ENCODE measurements at places on chromosomes 6 and 20.

DNA sequence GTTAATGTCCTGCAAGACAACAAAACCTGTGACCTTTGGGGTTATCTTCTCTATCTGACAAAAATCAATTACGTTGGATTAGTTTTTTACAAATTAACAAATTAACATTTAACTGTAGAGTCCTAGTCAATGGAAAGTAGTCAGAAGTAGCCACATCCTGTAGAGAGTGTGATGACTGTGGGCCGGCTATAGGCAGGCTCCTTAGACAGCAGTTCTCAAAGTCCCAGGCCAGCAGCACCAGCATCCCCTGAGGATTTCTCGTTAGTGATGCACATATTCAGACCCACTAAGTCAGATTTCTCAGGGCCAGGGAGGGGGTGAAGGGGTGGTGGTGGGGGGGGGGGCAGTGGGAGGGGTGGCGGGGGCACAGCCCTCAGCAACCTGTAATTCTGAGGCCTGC lies 37.2 kb downstream of the ZNF341 start:
- DNase-seq: no peak

DNA sequence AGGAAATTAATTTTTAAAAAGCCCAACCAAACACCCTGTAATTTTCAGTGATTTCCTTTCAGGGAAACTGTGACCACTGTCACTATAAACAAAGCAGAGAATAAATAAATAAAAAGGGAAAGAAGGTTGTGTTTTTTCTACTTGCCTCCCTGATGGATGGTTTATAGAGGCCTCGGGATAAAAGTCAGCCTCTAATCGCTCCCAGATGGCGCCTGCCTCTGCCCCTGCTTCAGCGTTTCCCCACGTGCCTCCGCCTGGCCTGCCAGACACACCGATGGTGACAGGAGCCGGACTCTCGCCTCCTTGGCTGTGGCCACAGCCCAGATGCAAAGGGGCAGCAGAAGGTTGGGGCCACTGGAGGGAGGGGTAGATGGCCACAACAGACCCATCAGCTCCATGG lies 327.7 kb downstream of the CDC5L start:
- DNase-seq: no peak

GRCh38 chr6:166877906-166878305 lies 78.4 kb downstream of the RNASET2 start:
- no peak for DNase-seq

DNA sequence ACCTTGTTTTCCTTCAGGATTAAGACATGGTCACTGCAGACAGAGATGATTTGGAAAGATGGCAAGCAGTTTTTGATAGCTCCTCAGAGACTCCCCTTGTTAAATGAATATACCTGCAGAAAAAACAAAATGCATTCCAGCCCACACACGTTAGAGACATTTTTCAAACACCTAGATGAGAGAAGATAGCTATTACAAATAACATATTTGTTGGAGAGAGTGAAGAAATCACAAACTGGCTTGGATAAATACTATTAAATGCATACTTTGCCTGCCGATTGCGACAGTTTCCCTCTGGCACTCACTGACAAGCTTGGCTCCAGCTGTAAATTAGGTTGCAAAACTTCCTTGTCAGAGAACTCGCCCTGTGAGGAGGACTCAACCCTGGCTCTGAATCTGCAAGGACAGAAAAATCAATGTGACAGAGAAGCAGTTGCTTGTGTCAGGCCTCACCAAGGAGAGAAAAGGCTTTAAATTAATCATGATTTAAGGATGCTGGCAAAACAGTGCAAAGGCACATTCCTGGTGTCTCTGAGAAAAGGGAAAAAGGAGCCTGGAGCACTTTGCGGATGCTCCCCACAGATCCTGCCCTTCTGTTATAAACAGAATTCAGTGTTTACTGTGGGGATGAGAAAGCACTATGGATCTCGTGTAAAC lies 423.7 kb upstream of the MARCKS start:
- peak; percentile 45 for DNase-seq

DNA sequence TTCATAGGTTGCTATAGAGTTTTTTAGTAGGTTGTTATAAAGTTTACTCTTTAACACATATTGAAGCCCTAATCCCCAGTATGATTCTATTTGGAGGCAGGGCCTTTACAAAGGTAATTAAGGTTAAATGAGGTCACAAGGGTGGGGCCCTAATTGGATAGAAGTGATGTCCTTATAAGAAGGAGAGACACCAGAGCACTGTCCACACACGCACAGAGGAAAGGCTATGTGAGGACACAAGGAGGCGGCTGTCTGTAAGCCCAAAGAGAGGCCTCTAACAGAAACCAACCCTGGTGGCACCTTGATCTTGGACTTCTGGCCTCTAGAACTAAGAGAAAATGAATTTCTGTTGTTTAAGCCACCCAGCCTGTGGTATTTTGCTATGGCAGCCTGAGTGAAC lies 98.5 kb downstream of the GJA10 start:
- DNase-seq: no peak

- no peak for DNase-seq
Observed at GRCh38 chr20:34047917-34048316, 54.2 kb downstream of the RALY start.

DNA sequence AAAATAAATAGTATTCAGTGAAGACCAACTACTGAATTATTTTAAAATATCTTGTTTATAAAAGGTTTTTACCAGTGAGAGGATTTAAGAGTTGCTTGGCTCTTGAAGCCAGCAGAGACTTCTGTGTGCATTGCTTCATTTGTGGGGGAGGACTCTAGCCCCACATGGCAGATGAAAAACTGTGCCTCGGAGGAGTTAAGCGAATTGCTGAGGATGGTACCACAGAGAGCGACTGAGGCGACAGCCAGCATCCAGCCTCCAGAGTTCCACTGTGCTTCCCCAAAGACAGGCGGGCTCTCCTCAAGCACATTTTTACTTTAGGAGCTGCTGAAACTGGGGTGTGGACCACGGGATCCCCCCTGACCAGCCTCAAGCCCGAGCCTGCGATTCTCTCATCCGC lies 80.7 kb downstream of the THBS2 start:
- no peak for DNase-seq

DNA sequence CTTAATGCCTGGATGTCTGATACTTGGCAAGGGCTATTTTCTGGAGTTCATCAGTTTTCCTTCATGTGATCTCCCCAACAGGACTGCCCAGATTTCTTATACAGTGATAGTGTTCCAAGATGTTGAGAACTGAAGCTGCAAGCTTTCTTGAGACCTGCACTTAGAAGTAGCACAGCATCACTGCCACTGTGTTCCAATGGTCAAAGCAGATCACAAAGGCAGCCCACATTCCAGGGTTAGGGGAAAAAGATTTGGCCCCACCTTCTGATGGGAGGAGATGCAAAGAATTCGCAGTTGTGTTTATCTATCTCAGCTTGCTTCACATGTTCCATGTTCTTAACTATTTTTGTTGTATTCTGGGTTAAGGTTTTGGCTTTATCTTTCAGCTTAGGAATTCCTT lies 78.2 kb downstream of the GPX5 start:
- no peak for DNase-seq

- no peak for DNase-seq
Observed at GRCh38 chr6:162620073-162620472, 107.5 kb downstream of the PRKN start.

DNA sequence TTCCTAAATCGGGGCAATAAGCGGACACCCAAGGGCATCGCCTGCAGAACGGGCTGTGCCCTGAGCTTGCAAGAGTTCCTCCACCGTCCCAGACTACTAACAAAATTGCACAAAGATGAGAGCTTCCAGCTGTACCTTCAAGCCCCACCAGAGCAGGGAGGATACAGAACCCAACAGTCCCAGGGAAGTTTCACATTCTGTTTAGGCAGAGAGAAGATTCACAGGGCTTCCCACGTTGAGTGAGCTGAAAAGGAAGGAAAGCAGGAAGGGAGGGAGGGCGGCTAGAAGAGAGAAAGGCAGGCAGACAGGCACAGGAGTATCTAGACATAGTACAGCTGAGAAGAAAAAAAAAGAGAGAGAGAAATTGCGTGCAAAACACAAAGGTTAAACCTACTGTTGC lies 112.6 kb upstream of the AFDN start:
- DNase-seq: no peak

DNA sequence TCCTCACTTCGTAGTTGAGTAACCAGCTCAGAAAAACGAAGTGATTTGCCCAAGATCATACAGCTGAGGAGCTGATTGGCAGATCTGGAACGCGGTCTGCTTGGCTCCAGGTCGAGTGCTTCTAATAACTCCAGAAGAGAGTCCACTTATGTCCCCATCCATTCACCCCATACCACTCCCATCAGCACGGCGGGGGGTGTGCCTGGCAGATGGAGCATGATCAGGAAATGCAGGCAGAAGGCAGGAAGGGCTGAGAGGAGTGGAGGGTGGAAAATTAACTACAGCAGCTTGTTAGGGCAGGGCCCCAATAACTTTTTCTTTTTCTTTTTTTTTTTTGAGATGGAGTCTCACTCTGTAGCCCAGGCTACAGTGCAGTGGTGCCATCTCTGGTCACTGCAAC lies 15.0 kb downstream of the FITM2 start:
- DNase-seq: no peak

DNA sequence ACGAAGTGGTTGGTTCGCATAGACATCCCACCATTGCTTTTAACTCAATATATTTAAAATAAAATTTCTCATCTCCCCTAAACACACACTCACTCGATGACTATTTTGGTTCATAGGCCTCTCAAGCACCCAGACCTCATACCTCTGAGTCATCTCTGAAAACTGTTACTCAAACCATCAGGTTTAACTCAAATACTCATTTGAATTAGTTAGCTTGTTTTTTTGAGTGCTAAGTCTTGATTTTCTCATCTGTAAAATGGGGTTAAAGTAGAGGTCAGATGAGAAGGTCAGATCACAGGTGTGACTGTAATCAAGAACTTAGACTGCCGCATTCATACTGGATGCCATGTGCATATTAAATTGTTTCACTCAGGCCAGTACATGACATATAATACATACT lies 243.9 kb upstream of the TENT5A start:
- no peak for DNase-seq

DNA sequence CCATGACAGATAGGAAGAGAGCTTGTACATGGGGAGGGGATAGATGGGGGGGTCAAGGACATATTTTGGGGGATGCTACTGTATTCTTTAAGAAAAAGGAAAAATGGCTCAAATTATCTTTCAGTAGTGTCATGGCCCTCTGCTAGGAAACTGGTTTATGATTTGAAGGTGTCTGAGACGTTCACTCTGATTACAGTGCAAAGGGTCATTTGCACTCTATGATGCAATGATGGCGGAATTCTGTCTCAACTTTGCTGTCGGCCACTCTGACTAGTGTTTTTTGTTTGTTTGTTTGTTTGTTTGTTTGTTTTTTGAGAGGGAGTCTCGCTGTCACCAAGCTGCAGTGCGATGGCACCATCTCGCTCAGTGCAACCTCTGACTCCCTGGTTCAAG lies 180.0 kb downstream of the SOX4 start:
- no peak for DNase-seq

DNA sequence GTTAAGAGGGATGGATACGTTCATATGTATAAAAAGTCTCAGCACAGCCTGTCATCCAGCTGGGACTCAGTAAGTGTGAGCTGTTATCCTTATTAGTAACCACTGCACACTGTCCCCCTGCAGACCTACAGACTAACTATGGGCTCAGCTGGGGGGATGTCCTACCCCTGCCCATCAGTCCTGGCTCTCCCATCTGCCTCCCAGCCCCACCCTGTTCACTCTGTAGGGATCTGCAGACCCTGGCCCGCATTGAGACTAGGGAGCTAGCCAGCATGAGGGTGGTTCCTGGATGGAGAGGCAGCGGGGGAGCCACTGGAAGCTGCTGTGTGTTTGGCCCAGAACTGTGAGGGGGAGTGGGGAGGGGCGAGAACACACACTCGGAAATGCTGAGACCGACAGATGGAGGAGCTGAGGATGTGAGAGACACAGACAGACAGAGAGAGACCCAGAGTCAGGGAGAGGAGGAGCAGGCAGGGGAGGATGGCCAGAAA lies 17.1 kb downstream of the XKR7 start:
- DNase-seq: peak; percentile 61

GRCh38 chr6:154981079-154981870 lies 13.8 kb upstream of the TIAM2 start:
- peak; percentile 58 for DNase-seq

DNA sequence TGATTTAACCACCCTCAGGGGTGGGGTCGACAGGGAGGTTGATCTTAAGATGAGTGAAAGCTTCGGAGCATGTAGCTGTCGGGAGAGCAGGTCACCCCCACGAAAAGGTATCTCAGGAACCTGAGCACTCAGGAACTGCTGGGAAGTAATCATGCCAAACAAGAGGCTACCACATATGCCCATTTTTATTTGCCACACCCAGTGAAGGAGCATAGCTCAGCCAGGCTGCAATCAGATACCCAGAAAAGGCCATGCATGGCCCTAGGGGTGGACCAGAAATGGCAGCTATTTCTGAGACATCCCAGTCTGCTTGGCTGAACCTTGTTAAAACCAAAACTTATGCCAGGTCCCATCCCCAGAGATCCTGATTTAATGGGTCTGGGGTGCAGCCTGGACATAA lies 72.7 kb upstream of the ISM1 start:
- DNase-seq: no peak

DNA sequence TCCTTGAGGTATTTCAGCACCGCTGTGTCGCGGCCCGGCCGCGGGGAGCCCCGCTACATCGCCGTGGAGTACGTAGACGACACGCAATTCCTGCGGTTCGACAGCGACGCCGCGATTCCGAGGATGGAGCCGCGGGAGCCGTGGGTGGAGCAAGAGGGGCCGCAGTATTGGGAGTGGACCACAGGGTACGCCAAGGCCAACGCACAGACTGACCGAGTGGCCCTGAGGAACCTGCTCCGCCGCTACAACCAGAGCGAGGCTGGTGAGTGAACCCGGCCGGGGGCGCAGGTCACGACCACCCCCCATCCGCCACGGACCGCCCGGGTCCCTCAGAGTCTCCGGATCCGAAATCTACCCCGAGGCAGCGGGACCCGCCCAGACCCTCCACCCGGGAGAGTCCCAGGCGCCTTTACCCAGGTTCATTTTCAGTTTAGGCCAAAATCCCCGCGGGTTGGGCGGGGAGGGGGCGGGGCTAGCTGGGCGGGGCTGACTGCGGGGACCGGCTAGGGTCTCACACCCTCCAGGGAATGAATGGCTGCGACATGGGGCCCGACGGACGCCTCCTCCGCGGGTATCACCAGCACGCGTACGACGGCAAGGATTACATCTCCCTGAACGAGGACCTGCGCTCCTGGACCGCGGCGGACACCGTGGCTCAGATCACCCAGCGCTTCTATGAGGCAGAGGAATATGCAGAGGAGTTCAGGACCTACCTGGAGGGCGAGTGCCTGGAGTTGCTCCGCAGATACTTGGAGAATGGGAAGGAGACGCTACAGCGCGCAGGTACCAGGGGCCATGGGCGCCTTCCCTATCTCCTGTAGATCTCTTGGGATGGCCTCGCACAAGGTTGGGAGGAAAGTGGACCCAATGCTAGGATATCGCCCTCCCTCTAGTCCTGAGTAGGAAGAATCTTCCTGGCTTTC lies 693 bp downstream of the HLA-F start:
- DNase-seq: no peak

- DNase-seq: no peak
Observed at GRCh38 chr20:53875452-53875851, 194.9 kb downstream of the BCAS1 start.

DNA sequence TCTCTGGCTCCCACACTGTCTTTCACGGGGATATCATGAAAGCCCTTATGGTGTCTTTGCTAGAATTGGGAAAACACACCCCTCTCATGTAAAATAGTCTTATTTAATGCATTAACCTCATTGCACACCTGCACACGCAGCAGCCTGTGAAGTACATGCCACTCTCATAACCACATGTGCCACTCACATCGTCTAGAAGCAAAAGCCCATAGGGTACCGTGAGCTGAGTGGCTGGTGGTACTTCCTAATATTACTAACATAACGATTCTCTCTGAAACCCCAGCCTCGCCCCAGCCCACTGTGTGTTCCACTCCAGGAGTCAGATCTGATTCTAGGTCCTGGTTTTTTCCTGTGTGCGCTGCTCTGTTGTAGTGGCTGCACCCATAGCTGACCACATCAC lies 9.5 kb upstream of the TMEM242 start:
- DNase-seq: no peak
